ENCODE measurements at places on chromosomes 3 and 15.

- DNase-seq, result no peak
Observed at GRCh38 chr3:11603628-11604027, 40.1 kb downstream of the VGLL4 start.

GRCh38 chr15:74044267-74045110, 37.9 kb downstream of the GOLGA6A start:
- DNase-seq, result no peak

DNA sequence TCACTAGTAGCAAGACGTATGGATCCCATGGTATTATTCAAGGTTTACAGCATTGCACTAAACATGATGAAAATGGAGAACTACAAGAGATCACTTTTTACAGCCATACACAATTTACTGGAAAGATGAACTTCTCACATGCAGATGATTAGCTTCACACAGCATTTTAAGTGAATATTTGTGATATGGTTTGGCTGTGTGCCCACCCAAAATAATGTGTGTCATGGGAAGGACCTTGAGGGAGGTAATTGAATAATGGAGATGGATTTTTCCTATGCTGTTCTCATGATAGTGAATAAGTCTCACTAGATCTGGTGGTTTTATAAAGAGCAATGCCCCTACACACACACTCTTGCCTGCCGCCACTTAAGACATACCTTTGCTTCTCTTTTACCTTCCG, 662.0 kb upstream of the CCDC54 start:
- DNase-seq, result no peak

GRCh38 chr3:148974726-148975125, 16.6 kb upstream of the GYG1 start:
- no peak for DNase-seq

GRCh38 chr15:58932710-58933280, 684 bp downstream of the SLTM start:
- DNase-seq, result no peak
